Renal cortical epithelial cell (primary cell): ENCODE measurements at places on chromosomes 1 and 21.

DNA sequence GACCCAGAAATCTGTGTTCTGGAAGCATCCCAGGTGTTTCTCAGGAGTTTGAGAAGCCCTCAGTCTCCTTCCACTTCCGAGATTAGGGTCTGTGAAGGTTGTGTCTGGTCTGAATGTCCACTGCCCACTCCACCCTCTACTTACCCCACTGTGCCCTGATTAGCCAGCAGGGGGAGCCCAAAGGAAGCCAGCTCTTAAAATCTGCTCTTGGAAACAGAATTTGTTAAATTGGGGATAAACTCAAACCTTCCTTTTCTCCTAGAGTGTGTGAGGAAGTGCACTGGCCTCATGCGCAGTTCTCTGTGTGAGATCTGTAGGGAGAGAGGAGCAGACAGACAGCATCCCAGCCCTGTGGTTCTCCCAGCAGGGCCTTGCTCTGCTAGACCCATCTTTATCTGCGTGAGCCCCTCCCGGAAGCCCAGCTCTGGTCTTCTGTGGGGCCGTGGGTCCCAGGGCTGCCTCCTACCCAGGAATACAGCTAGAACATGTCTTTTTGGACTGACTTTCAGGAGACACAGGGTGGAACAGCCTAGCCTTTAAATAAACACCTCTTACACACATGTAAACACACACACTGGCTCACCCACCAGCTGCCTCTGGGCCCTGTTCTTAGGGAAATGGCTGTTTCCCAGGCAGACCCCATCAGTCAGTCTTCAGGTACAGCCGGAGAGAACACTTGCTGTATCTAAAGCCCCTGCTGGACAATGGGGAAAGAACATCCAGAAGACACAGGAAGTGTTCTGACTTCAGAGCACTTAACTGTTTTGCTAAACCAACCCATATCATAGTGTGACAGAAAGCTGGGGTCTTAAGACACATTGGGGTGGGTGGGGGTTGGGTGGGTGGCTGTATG, 52.2 kb downstream of the SMYD2 start:
- DNase-seq, result peak; percentile 48

GRCh38 chr1:16017461-16018303, at the start of gene HSPB7:
TSS of gene HSPB7 (minus strand) at chr1:16018043. CDS start at chr1:16017963, 80 bp downstream.
- DNase-seq, result no peak

DNA sequence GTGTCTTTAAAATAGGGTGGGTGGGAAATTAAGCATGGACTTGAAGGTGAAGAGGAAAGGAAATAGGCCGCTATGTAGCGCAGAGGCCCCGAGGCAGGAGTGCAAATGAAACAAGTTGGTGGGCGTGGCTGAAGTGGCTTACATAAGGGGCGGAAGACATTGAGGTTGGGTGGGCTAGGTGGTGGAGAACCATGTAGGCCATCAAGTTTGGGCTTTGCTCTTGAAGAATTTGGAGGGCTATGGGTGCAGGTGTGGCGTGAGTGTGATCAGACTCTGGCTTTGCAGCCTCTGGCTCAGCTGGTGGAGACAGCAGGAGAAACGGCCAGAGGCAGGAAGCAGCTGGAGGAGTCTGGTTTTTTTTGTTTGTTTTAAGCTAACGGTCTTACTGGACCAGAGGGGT, 6.7 kb downstream of the SLFNL1 start:
- no peak for DNase-seq

GRCh38 chr21:26946744-26947446, 20.0 kb downstream of the ADAMTS5 start:
- DNase-seq, result no peak

GRCh38 chr1:240244968-240245628, 153.4 kb downstream of the FMN2 start:
- DNase-seq, result no peak

- DNase-seq, result no peak
Measured at GRCh38 chr1:229508823-229509337, 739 bp upstream of the NUP133 start.

- no peak for DNase-seq
Measured at GRCh38 chr1:179105393-179105792, 23.5 kb downstream of the TOR3A start.

GRCh38 chr1:207191776-207192175, 87.7 kb downstream of the C4BPA start:
- DNase-seq, result no peak

- DNase-seq, result no peak
Measured at GRCh38 chr1:111727056-111727455, 12.1 kb downstream of the INKA2 start.

DNA sequence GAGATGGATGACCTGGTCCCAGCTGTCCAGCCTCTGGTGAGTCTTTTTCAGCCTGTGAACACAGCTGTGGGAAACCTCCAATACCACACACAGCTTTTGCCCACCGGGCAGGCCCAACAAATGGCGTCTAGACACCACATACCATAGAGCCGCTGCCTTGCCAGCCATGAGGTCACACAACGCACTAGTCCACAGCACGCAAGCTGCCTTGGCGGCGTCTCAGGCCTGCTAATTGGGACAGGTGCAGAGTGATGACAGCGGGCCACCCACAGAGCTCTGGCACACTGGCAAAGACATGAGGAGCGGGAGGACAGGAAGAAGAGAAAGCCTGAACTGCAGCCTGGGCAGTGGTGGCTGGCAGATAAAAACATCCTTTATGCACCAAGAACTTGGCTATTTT, 125.5 kb downstream of the ADAMTS1 start:
- no peak for DNase-seq

GRCh38 chr1:201780952-201781351, 48.0 kb upstream of the IPO9 start:
- no peak for DNase-seq
